ENCODE measurements at places on chromosomes 5 and 9.
A peak's percentile ranks its signal among the peaks of the same experiment; 100 is the strongest.

- no peak for DNase-seq
These were observed 164.4 kb upstream of the EDIL3 start for GRCh38 chr5:84549054-84549453.

DNA sequence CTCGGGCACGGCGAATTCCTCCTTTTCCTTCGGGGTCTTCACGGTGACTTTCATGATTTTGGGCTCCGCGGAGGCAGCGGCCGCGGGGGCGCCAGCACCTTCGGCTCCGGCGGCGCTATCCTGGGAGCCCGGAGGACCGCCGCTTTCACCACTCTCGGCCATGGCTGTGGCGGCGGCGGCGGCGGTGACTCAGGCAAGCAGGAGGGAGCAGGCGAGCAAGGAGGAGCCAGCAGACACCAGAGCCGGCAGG lies 315 bp downstream of the UBQLN1 start:
- no peak for DNase-seq

- no peak for DNase-seq
These were observed 109.5 kb downstream of the SNCAIP start for GRCh38 chr5:122421374-122422079.

- no peak for DNase-seq
These were observed 216.1 kb downstream of the MEF2C start for GRCh38 chr5:88666761-88667495.

GRCh38 chr9:86516564-86516963 lies 162.4 kb upstream of the TUT7 start:
- no peak for DNase-seq

DNA sequence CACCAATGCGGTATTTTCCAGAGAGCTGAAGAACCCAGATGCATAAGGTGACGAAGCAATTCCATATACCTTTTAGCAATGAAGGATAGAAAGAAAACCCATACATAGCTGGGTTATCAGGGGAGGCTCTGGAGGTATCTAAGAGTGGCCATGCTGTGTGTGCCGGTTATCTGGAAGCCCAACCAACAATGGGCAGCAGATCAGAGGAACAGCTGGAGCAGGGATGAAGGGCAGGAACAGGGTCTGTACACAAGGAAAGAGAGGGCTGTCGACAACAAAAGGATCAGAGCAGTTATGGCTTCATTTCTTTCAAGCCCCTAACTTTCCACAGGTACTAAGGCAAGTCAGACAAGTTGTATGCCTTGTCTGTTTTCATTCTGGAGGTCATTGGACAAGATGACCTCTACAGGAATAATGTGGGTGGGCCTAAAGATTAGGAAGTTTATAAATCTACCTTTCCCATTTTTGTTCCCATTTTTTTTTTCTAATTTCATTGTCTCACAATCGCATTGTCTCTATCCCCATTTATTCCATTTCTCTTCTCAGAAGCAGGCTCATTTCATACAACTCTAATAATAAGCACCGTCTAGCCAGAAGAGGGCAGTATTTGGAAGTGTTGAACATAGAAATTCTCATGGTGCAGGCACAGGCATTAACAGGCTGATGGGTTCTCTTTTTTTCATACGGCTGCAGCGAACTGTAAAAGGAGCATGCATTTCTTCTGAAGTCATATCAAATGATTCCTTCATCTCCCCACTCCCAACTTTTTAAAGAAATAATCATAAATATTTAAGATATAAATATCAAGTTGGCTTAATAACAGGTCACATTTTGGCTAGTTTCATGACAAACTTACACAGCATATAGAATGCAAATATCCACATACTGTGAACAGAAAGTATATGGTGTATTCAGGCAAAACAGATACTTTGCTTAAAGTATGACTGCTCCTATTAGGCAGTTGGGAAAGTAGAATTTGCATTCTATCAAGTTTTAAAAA lies 63.5 kb downstream of the ZNF474 start:
- peak; percentile 56 for DNase-seq

Data from NCI-H774 (cell line).